Chondrocyte (in vitro differentiated cells): ENCODE measurements at places on chromosomes 3 and 15.

DNA sequence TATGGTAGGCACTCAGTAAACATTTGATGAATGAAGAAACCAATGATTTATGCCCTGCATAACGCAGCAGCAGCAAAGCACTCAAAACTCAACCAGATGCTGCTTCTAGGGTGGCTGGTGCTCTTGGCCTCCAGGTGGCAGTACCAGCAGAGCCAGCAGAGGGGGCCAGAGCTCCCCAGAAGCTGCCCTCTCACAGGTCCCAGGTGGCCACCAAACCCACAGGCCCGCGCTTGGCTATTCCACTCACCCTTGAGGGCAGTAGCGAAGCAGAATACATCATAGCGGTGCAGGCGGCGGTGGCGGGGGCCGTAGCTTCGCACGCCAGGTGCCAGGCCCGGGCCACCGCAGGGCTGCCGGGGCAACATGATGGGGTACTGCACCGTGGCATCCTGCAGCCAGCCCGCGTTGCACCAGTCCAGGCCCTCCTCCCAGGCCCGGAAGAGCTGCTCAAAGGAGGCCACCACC, 16.6 kb downstream of the HAPLN3 start:
- DNase-seq = no peak

DNA sequence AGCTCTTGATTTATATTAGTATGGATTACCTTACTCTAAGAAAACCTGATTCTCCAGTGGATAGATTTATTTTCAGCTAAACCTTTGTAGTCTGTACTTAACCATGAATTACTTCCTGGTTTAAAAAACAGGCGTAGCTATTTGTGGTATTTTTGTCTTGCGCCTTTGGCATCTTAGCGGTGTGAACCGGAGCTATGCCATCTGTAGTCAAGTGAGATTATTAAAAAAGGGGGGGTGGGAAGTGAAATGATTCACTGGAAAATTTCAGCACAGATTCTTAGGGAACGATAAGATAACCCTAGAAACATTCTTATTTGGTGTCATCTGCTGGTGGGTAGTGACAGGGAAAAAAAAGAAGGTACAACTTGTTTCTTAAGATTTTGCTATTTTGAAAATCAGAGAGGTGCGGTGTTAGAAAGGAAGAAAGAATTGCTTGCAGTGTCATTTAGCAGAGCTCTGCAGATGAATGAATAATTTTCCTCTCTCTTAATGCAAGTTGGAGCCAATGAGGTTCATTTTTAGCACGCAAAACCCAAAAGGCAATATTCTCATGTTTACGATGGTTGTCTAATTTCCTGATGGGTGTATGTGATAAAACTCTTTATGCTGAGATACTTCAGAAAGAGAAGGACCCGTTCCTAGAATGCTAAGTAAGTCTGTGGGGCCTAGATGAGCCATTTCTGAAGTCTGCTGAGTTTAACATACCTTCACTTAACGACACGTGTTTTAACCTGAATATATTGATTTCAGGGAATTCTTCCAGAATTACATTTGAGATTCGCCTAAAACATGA, 44.0 kb downstream of the PSMD6 start:
- no peak for DNase-seq

DNA sequence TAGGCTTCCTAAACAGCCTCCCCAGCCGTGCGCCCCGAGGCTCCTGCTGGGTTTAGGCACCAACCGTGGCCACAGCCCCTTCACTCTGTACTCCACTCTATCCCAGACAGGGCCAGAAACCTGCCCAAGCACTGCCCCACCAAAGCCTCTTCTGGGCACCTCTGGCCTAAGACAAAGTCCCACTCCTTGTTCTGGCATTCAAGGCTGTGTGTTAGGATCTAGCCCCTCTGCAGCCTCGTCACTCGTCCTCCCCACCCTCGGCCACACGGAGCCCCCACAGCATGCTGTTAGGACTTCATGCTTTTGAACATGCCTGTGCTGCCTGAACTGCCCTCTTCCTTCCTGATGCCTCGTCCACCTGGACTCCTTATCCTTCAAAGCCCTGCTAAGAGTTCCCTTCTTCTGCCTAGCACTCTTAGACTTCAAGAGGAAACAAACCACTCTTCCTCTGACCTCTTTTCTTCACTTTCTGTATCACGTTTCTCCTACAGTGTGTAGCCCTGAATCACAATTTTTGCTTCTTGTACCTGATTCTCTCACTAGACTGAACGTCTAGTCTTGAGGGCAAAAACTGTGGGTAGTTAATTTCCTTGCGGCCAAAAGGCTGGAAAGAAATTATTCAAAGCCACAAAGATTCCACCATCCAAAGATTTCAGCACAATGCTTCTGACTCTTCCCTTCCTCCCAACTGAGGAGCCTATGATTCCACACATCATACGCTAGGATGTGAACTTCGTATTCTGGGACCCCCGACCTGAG, 28.6 kb downstream of the WNT7A start:
- DNase-seq = peak; percentile 48

GRCh38 chr3:33496449-33496848, 56.2 kb upstream of the UBP1 start:
- DNase-seq = no peak

GRCh38 chr3:133238015-133238414, 161.8 kb upstream of the BFSP2 start:
- DNase-seq = no peak

DNA sequence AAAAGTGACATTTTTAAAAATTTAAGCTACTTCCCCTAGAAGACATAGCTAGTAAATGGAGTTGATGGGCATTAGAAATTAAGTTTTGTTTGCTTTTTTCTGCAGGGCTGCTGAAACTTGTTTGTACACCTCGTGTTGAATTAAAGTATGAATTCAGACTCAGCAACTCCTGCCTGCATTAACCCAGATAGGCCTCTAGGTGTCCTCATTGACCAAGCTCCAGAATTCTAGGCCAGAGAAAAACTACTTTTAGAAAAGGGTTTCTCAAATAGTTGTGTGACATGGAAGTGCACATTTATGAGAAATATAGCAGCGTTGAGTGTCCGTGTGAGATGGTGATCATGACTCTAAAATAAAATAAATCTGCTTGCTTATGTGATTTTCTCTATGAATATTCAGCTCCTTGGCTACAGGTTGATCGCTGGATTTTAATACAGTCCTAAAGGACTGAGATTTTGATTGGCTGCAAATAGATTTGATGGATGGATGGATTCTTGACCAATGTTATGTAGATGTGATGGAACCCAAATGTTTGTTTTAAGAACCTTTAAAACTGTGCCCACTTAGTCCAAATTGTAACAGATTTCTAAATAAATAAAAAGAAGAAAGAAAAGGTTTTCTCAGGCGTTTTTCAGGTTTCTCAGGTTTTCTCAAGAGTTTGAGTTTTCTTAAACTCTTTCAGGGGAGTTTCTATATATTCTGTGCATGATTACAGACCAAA, 39.4 kb upstream of the LMOD3 start:
- no peak for DNase-seq

GRCh38 chr3:107992976-107993684, 97.7 kb downstream of the CD47 start:
- DNase-seq = no peak

DNA sequence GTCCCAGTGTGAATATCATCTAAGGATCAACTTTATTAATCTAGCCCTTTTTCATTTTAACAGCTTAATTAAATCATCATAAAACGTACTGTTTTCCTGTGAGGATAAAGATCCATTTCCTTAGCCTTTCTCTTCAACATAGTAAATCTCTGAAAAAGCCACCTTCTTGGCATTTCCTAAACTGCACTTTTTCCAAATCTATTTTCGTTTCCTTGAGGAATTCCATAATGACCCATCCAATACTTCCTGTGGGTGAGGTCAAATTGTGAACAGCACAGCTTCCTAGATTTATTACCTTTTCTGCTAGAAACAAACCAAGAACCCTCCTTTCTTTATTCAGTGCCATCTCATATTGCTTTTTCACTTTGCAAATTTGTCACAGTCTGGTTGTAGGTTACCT, 129.4 kb upstream of the CNTN4 start:
- no peak for DNase-seq

DNA sequence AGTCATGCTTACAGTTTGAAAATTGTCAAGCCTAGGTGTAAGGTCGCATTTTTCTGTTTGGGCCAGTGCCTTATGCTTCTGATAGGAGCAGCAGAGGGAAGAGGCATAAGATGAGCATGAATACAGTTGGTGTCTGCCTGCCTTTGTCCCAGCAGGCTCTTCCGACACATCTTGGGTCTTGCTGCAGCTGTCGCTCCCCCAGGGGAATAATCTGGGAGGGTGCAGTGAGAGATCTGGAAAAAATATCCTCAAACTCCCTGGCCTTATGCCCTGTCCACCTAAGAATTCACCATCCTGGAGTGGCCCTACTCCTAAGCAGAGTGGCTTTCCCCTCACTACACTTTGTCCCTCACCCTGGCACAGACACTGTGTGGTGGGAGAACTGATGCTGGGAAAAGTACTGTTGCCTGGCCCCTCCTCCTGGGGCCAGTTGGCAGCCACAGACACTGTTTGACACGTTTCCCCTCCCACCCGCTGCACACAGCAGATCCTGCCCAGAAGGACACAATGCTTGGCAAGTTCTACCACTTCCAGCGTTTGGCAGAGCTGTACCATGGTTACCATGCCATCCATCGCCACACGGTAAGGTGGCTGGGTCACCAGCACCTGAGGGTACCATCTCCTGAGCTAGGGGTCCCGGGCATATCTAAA, 21.1 kb upstream of the RHO start:
- no peak for DNase-seq

GRCh38 chr15:68126396-68126795, 72.3 kb downstream of the PIAS1 start:
- no peak for DNase-seq

DNA sequence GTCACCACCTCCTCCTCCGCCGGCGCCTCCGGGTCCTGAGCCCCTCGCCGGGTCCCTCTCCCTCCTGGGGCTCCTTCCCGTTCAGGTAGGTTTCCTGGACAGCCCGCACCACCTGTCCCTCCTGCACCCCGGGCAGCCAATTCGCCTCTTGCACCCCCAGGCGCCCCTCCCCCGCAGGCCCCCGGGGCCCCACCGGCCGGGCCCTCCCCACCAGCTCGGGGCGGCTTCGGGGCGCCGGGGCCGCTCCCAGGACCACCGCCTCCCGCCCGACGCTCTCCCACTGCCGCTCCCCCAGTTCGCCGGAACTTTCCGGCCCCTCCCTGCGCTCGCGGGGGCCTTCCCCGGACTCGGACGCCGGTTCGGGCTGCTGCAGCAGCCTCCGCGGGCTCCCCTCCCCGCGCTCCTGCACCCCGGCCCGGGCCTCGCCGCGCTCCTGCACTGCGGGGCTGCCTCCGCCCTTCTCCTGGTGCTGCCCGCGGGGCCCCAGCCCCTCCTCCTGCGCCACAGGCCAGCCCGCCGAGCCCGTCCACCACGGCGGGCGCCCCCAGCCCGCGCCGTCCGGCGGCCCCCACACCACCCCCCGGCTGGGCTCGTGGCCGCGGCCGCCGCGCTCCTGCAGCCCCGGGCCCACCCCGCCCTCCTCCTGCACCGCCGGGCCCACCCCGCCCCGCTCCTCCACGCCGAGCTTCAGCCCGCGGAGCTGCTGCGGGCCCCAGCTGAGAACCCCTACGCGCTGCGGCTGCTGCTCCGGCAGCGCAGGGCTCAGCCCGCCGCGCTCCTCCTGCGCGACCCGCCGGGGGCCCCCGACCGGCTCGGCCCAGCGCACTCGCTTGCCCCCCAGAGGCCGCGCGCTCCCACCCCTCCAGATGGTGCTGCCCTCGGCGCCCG, 587 bp upstream of the TNK2 start:
- DNase-seq = peak; percentile 80

- no peak for DNase-seq
Observed at GRCh38 chr3:24480497-24480896, 14.2 kb downstream of the THRB start.

DNA sequence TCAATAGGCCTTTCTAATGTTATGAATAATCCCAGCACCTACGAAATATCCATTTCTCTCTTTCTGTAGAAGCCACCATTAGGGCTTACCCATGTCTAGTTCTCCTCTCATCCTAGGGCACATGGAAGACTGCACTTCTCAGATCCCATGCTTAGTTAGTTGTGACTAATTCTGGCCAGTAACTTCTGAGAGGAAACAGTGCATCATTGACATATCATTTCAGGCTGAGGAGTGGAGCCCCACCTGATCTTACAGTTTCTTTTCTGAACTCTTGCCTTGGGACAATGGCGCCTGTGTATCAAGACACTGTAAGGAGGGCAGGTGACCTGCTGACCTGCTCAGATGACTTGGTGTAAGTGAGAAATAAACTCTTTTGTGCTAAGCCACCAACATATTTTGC, 39.4 kb upstream of the TBL1XR1 start:
- DNase-seq = no peak

DNA sequence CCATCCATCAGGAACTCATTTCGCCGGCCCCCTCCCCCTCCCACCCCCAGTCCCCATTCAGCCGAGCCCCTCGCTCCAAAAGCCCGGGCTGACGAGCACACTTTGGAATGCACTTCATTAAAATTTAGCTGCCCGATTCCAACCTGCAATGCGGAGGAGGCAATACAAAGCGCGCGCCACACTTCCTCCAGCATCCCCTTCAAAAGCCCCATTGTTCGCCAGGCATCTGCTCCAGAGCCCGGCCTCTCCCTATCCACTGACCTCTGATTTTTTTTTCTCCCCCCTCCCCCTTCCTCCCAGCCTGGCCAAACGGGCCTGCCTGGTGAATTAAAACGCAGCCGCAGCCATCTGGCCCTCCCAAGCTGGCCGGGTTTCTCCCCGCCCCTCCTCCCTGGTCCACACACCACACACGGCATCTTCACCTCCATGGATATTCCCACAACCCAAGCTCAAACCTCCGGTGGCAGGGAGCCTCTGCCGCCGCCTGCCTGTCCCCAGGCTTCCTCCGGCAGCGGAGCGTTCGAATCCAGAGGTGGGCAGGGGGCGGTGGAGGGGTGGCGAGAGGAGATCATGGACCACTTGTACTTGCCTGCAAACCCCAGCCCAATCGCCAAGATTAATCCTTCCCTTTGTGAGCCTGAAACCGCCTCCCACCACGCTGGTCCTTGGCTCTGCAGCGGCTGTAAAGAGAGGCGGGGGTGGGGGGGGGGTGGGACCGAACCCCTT, 441.3 kb downstream of the MAGI1 start:
- no peak for DNase-seq

GRCh38 chr3:80233576-80233975, 465.8 kb upstream of the ROBO1 start:
- DNase-seq = no peak

DNA sequence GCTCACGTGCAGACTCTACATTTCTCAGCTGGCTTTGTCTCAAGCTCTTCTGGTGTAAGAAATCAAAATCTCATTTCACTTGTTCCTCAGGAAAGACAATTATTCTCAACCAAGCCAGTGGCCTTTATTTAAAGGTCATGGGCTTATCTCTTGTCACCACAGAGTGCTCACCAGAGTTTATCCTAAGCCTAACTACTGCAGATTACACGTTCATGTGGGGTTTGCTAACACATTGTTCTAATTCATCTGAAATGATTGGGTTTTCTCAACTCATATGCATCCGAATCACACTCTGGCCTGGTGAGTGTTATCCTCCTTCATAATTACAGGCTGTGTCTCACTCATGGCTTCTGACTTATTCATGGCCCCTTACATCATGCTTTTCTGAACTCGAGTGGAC, 83.3 kb upstream of the TSC22D2 start:
- no peak for DNase-seq

GRCh38 chr3:156749244-156749643, 74.9 kb downstream of the TIPARP start:
- no peak for DNase-seq

- DNase-seq = no peak
Observed at GRCh38 chr3:141996437-141996836, 120.0 kb downstream of the ATP1B3 start.
